ENCODE measurements at places on chromosomes 6 and 20.

GRCh38 chr6:43856005-43856765 lies 86.2 kb downstream of the VEGFA start:
- DNase-seq = peak; percentile 32

DNA sequence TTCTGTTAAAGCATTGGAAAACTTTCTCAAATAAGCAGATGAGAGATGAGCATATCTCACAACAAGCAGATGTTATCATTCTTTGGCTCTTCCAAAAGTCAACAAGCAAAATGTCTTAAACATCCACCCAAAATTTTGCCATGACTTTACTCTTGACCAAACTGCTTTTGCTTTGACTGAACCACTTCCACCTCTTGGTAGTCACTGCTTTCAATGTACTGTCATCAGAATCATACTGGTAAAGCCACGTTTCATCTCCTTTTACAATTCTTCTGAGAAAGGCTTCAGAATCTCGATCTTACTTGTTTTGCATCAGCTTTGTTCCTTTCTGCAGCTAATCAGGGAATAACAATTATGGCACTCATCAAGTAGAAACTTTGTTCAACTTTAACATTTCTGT lies 498.5 kb upstream of the GJE1 start:
- no peak for DNase-seq

- no peak for DNase-seq
Measured at GRCh38 chr6:132816660-132817059, 2.3 kb downstream of the RPS12 start.

DNA sequence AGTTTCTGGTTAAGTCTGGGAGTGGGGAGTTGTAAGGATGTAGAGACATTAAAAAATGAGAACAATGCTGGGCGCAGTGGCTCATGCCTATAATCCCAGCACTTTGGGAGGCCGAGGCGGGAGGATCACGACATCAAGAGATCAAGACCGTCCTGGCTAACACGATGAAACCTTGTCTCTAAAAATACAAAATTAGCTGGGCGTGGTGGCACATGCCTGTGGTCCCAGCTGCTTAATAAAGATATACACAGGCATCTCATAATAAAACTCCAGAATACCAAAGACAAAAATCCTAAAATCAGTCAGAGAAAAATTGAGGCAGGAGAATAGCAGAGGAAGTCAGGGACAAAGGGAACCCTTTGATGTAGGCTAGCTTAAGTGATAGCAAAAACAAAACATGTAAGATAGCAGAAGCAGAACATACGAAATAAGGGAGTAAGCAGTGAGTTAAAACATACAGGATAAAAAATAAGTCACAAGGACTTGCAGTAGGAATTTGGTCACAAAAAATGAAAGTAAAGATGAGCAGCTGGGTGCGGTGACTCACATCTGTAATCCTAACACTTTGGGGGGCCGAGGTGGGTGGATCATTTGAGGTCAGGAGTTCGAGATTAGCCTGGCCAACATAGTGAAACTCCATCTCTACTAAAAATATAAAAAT lies 23.6 kb downstream of the DDX43 start:
- no peak for DNase-seq

DNA sequence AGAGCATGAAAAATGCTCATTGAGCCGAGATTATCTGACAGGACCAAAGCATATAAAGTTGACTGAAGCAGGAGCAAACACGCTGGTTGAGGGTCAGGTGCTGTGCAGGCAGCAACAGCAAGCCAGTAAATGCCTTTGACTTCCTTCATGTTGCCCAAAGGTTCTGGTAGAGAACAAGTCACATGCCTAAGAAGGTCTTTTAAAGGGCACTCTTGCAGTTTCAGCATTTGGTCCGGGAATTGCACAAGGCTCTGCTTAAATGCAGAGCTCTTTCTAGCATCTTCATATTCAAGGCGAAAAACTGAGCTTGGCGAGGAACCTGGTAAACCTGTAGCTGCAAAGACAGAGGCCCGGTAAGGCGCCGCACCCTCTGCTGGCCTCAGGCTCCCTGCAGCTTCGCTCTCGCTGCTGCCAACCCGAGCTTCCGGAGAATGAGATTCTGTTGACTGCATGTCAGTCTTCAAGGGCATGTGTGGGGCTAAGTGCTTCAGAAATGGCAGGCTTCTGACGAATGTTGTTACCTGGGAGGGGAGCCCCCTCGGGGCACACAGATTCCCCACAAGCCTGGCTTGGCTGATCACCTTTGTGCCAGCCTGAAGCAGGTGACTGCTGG lies 205.2 kb downstream of the KIF16B start:
- DNase-seq = no peak

- no peak for DNase-seq
Measured at GRCh38 chr6:30893001-30893591, 8.8 kb downstream of the DDR1 start.
